SK-N-DZ (cell line): ENCODE measurements at places on chromosomes 12 and 14.

- no peak for DNase-seq
Observed at GRCh38 chr14:54420478-54421142, 20.6 kb downstream of the CNIH1 start.

GRCh38 chr12:93638095-93638494 lies 39.1 kb upstream of the CRADD start:
- DNase-seq: peak; percentile 39

DNA sequence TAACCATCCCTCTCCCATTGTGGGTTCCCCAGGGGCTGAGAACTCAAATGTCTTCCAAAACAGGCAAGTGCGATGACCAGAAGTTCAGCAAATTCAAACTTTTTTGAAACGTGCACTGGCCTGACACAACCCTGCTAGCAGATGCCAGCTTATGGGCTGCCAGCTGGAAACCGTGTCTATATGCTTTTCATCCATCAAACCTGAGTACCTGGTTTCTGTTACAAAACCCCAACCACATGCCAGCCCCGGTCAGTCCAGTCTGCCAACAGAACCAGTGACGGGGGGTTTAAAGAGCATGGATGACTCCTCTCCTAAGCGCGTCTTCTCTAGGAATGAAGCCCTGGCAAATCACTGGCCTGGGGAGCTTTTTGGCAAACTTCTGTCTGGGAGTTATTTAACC lies 189.7 kb downstream of the TTC7B start:
- DNase-seq: no peak

DNA sequence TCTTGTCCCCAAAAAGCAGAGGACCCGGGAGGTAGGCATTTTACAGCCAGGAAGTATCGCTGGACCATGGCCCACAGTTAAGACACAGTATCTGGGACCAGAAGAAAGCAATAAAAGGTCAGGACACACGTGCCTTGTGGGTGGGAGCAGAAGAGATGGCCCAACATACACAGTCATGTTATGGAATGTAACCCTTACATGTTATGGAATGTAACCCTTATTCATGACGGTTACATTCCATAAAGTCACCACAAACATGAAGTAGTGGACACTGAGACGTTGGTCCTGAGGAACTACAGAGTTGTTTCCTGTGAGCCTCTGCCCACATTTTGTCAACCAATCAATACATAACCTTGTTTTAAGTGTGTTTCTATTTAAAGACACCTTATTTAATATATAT lies 285.6 kb upstream of the FKBP4 start:
- DNase-seq: no peak

GRCh38 chr14:74922752-74923401 lies at the start of gene RPS6KL1:
RPS6KL1 (minus strand) TSS chr14:74923260; CDS start chr14:74921541, 1,719 bp downstream.
- peak; percentile 89 for DNase-seq

DNA sequence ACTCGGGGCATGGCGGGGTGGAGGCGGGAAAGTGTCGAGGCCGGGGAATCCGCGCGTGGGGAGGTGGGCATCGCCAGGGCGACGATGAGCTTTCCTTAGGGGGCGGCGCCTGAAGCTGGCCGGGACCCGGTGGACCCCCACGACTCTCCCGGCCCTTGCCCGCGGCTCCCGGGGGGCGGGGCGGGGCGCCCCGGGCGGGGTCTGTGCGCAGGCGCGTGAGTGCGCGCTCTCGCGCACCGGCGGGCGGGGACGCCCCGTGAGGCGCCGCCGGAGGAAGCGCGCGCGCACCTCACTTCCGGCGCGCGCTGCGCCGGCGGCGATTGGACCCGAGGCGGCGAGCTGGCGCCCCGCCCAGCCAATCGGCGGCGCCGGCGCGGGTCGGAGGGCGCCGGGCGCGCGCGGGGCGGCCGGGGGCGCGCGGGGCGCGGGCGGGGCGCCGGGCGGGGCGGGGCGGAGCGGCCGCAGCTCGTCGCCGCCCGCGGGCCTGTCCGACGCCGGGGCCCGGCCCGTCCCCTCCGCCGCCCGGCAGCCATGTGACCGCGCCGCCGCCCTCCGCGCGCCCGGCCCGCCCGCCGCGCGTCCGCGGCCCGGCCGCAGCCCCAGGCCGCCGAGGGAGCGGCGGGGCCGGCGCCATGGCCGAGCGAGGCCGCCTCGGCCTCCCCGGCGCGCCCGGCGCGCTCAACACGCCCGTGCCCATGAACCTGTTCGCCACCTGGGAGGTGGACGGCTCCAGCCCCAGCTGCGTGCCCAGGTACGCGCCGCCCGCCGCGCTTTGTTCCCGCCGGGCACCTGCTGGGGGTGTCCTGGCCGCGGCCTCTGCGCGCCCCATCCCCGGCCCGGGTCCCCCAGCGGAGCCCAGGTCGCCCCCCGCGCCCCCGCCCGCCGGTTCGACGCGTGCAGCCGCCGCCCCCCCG lies at the start of gene PACS2:
Gene PACS2 (plus strand): TSS at position 462 of the 914 bp plus-strand sequence. CDS start 171 bp downstream, at position 633.
- peak; percentile 57 for DNase-seq

DNA sequence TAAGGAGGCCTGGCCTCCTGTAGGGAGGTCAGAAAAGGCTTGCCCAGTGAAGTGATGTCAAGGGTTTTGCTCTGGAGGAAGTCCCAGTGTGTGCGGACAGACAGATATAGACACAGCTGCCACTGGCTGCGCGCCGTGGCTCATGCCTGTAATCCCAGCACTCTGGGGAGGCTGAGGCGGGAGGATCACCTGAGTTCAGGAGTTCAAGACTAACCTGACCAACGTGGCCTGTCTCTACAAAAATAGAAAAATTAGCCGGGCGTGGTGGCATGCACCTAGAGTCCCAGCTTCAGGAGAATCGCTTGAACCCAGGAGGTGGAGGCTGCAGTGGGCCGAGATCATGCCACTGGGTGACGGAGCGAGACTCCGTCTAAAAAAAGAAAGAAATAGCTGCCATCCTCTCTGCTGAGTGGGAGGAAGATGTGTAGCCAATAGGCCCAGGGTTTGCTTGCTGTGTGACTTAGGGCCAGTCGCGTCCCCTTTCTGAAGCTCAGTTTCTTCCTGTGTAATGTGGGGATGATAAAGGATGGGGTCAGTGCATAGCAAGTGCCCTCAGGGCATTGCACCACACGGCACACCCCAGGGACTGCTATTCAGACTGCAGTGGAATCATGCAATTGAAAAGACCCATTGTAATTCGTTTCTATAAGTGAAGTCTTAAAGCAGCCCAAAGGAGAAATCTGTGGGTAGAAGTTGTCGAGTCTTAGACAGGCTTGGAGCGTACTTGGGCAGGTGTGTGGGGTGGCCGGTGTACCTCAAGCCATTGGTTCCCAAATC lies 18.7 kb upstream of the MLEC start:
- DNase-seq: no peak

DNA sequence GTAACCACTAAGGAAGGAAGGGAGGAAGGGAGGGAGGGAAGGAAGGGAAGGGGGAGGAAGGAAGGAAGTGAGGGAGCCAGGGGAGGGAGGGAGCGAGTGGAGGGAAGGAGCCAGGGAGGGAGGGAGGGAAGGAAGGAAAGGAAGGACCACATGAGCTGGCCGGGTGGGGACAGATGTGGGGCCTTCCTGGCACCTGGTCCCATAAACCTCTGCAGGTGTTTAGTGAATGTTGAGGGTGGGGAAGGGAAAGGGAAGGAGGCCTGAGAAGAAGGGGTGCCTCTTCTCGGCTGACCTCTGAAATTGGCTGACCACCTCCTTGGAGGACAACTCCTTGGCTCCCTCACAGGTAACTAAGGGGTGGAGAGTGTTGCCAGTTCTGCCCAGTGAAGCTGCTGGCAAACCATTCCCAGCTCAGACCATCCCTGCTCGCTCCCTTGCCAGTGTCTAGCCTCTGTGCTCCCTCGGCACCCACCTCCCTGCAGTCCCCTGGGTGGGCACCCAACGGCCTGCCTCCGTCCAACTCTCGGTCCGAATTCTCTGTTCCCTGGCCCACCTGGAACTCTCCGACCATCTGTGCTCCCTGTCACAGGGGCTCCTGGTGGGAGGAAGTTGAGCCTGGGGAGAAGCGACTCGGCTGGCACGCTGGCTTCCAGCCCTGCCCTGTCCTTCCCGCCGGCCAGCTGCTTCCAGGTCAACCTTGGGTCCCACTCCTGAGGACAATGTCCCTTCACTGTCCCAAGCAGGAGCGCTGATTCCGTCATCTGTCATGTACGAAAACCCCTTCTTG lies 12.2 kb upstream of the PPP1R13B start:
- DNase-seq: no peak

DNA sequence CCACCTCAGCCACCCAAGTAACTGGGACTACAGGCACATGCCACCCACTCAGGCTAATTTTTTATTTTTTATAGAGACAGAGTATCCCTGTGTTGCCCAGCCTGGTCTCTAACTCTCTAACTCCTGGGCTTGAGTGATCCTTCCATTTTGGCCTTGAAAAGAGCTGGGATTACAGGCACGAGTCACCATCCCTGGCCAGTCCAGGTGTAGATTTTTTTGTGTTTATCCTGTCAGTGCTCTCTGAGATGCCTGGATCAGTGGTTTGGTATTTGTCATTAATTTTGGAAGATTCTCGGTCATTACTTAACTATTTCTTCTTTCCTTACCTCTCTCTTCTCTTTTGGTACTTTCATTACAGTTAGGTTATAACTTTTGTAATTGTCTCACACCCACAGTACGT lies 5.3 kb upstream of the HIF1A start:
- DNase-seq: no peak

GRCh38 chr14:96624661-96625425 lies 122.7 kb downstream of the PAPOLA start:
- DNase-seq: no peak

DNA sequence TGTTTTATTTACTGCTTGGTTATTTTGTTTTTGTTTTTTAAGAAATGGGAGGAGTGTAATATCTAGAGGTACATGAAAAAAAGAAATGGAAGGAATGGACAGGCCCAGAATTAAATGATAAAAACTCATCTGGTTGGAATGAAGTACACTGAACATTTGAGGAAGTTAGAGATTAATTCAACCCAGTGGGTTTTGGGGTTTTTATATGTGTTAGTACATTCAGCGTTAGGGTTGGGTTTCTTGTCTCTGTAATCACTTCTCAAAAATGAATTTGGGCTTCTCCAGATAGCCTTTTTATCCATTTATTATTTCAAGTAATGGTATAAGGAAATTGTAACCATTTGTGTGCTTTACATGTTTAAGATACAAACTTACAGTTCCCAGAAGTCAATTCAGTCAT lies 19.5 kb upstream of the NUP107 start:
- DNase-seq: no peak

GRCh38 chr12:31522607-31523006 lies 68.3 kb downstream of the DENND5B start:
- no peak for DNase-seq

GRCh38 chr12:94732367-94732990 lies 82.1 kb upstream of the TMCC3 start:
- no peak for DNase-seq

- DNase-seq: no peak
Observed at GRCh38 chr14:96626916-96627315, 124.7 kb downstream of the PAPOLA start.

DNA sequence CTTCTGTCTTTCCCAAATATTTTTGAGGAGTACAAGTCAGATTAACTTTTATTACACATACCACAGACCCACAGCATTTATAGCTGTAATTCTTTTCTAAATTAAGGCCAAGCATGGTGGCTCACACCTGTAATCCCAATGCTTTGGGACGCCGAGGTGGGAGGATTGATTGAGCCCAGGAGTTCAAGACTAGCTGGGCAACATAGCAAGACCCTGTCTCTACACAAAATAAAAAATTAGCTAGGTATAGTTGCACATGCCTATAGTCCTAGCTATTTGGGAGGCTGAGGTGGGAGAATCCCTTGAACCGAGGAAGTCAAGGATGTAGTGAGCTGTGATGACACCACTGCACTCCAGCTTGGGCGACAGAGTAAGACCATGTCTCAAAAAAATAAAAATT lies 7.0 kb downstream of the DUSP16 start:
- DNase-seq: no peak

- no peak for DNase-seq
Observed at GRCh38 chr14:102663440-102663839, 71.0 kb downstream of the RCOR1 start.

GRCh38 chr14:99163446-99163845 lies 108.6 kb downstream of the BCL11B start:
- no peak for DNase-seq

DNA sequence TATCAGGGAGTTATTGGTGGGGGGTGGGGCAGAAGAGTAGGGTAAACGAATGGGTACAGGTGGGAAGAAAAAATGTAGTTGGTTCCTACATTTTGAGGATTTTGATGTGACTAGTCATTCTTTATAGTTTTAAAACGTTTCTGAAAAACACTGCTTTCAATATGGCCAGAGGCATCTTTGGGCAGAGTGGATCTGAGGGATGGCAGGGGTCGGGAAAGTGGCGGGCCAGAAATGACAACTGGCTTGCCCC lies 527 bp upstream of the ATP23 start:
- DNase-seq: no peak

DNA sequence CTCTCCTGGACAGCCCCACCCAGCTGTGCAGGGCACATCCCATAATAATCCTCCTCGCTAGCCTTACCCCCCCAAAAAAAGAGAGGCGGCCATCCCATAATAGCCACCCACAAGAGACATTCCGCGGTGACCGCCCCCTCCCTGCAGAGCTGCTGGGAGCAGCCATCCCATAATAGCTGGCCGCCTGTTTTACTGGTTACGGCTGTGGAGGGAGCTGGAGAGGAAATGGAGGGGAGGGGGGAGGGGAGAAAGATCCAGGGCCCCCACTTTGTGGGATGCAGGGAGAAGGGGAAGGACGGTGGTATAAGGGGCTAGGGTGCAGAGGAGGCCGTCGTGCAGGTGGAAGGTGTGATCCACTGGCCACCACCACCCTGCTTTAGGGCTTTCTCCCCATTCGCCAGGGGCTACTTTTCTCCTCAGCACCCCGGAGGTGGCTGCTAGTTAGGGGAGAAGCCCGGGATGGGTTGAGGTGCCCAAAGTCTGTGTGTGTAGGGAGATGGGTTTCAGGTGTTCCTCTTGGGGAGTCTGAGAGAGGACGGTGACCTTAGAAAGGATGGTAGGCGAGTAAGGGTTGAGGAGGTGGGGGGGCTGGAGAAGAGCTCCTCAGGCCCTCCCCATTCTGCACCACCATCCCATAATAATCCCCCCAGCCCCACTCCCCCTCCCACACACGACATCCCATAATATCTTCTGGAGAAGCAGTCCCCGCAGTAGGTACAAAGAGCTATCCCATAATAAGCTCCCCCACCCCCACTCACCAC lies 6.0 kb upstream of the CHD4 start:
- peak; percentile 96 for DNase-seq

DNA sequence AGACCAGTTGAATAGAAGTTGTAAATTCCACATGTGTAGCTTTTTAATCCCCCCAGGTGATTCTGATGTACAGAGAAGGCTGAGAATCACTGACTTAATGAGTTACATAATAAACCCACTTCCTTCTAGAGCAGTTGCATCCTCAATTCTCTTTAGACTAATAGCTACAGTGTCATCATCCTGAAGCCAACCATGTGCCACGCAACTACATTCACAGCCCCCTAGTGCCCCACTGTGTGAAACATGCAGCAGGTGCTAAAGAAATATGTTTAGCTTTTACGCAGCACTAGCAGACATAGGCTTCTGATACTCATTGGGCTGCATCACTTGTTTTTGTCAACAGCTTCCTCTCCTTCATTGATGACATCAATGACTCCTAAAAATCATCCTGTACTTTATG lies 1168.3 kb downstream of the BCL11B start:
- no peak for DNase-seq
